ENCODE measurements at places on chromosomes 2 and 18. TPM values are rescaled to one million over a fixed set of nuclear protein-coding genes. Genes with fewer than 3 reads are reported as not detected.

G6PC2 gene
- total RNA-seq = not detected

LINC00305 gene
- not detected for total RNA-seq

ACYP2 gene
- total RNA-seq = 5.7 TPM

FOXD4L1 gene
- total RNA-seq = not detected

ATP8B1 gene
- 95.1 TPM for total RNA-seq

TCF7L1 gene
- 12.1 TPM for total RNA-seq

SERPINB10 gene
- 0.07 TPM for total RNA-seq

GAREM1 gene
- total RNA-seq = 1.9 TPM

ABCG5 gene
- total RNA-seq = not detected

SP110 gene
- total RNA-seq = 10.0 TPM

C2orf80 gene
- not detected for total RNA-seq

Measured in thoracic aorta endothelial cell (primary cell).